ENCODE measurements at places on chromosomes 13 and 19.

GRCh38 chr13:41645331-41645730 lies 188.0 kb downstream of the RGCC start:
- DNase-seq = no peak

DNA sequence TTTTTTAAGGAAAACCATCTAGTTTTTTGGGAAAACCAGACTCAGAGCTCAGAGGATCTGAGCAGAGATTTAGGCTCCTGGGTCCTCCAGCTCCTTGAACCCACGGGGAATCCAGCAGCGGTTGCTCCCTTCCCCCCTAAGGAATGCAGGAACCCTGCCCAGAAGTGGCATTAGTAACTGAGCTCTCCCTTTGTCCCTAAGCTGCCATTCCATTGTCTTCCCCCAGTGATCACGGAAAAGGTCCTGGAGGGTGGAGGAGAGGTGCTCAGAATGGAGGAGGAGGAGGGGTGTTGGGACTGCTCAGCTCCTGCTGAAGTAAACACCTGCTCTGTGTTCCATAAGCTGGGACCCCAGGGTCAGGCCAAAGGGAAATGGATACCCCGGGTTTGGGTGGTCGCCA lies 16.8 kb upstream of the OR1M1 start:
- DNase-seq = no peak

GRCh38 chr13:113663934-113664333 lies 3.1 kb upstream of the GRK1 start:
- no peak for DNase-seq

- DNase-seq = no peak
Measured at GRCh38 chr13:30172593-30173302, 134.6 kb downstream of the KATNAL1 start.

- no peak for DNase-seq
Measured at GRCh38 chr19:3620817-3621547, 5.6 kb downstream of the CACTIN start.

GRCh38 chr13:83691966-83692365 lies 190.3 kb downstream of the SLITRK1 start:
- DNase-seq = no peak

DNA sequence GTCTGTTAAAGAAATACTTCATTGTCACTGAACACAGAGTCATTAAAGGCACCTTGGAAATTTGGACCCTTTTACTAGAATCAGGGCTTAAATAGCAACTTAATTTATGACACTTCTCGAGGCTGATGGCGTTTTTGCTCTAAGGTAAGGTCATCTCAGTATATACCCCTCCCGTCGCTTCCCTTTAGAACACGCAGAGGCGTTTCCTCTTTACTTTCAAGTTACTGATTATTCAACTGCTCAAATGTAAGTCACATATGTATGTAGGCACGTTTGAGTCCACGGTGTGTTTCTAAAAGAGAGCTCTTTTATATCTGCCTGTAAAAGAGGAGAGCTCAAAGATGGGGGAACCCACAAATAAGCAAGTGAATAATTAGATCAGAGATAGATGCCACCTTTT lies 181.5 kb downstream of the TSHZ3 start:
- no peak for DNase-seq

Data from CD4-positive, alpha-beta T cell treated with Interleukin-10 for 1 hour (primary cell).